ENCODE measurements at places on chromosomes 11 and 22.

DNA sequence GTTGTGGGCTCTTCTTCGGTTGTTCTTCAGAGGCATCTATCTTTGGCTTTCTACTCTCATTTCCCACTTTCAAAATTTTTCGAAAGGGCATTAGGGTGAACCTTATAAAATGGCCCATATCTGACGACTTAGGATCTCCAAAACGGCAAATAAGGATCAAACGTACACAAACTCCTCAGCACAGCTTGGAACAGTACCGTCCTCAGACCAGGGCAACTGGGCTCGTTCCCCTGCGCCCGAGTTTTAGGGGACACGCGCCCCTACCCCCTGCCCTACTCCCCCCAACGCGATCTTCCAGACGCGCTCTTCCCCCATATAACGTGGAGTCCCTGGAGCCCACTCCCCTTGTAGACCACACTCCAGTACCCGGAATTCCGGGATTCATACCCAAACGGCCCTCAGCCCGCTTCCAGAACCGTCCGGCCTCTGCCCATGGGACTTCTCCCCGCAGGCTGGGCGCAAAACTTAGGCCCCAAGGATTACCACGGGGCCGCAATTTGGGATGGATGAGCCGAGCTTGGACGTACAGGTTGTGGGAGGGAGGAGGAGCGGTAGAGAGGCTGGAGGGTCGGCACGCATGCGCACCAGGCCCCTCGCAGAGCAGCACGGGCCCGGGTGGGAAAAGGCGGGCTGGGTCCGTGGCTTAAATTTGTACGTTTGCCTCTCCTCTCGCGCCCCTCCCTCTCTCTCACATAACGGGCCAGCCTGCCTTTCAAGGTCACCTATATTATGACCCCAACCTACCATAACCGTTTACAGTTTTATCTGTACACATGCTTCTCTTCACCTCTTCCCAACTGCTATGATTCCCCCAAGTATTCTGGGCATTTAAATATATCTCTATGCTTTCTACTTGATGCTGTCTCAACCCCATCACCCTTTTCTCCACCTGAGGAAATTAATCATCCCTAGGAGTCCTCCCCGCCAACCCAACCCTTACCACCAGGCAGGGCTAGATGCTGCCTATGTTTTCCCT lies 3.4 kb downstream of the CCDC89 start:
- DNase-seq = peak; percentile 19

GRCh38 chr11:85974122-85974521 lies 94.8 kb downstream of the PICALM start:
- DNase-seq = no peak

DNA sequence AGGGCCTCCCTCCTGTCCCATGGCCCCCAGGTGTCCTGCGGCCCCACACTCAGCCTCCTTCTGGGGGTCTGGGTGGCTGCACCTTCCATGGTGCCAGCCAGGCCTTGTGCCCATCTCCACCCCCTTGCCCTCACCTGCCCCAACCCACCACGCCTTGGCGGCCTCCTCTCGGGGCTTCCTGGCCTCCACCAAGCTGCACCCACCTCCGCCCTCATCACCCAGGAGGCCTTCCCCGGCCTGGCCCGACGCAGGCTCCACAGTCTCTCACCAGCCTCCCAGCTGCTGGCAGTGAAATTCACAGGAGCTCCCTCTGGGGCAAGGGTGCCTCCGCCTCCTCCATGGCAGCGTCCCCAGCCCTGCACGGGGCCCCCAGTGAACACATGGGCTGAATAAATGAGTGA lies 35.9 kb upstream of the WNT7B start:
- DNase-seq = no peak

GRCh38 chr11:1336836-1337646 lies 27.6 kb upstream of the TOLLIP start:
- peak; percentile 28 for DNase-seq

DNA sequence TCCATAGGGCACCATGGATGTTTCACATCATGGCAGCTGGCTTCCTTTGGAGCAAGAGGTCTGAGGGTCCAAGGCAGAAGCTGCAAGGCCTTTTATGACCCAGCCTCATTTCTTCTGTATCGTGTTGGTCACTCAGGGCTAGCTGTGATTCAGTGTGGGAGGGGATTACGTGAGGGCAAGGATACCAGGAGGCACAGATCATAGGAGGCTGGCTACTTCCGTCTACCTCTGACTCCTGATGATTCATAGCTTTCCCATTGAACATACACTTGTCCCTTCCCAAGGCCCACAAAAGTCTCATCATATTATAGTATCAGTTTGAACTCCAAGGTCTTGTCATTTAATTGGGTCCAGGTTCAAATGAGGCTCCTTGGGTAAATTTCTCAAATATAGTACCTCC lies 135.3 kb upstream of the ZBED5 start:
- no peak for DNase-seq

DNA sequence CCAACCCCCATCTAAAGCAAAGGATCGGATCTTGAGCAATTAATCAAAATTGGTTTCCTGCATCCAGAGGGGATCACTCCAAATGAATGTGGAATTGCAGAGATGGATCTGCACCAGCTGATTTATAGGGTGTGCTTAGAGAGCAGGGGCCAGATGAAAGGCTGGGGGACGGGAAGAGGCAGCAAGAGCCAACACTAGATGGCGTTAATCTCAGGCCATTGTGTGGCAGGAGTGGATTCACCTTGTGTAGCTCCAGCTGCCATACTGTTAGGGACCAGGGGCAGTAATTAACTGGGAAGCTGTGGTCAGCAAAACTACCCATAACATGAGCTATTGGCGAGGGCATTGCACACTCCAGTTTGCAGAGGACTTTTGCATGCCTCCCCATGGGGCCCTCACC lies 35.6 kb downstream of the SERPINH1 start:
- DNase-seq = no peak

DNA sequence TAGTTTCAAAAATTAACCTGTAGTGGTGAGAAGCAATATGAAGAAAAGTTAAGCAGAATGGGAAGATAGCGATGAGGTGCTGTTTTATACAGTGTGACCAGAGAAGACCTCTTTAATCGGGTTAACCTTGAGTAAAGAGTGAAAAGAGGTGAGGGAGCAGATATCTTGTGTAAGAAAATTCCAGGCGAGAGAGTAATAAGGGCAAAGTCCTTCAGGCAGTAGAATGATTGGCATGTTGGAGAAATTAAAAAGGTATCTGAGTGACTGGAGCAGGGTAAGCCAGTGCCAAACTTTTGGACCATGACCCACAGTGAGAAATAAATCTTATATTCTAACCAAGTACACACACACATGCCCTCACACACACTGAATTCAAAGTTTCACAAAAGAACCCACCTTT lies 374.7 kb upstream of the LARGE1 start:
- DNase-seq = no peak

- DNase-seq = peak; percentile 31
These were observed 19.6 kb downstream of the MACROD1 start for GRCh38 chr11:64146036-64146955.

GRCh38 chr22:43110927-43111623 lies 525 bp downstream of the BIK start:
- DNase-seq = peak; percentile 33
